AG08396 (cell line): ENCODE measurements at places on chromosomes 12 and 14.

DNA sequence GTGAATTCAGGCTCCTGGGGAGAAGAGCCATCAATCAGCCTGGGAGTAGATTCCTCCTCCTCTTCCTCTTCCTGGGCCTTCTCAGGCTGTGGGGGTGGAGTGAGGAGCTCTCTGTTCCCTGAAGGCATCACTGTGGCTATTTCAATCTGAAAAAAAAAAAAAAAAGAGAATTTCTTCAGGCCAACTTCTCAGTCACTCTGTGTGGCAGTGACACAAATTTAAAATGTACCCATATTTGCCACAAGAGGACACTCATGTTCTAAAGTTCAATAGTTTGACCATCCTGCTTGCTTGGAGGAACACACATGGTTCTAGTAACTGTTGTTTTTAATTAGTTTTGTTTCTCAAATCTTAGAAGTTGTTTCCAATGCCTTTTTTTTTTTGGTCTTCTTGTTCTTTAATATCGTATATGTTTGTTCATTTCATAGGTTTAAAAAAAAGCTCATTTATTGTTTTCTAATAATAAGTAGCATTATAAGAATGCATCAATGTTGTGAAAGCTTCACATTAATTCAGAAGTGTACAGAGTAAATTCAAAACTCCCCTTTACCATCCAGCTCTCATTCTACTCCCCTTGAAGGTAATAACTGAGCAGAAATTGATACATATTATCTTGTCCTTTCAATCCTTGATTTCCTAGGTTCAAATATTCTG lies 23.3 kb upstream of the CCER1 start:
- peak; percentile 52 for DNase-seq

DNA sequence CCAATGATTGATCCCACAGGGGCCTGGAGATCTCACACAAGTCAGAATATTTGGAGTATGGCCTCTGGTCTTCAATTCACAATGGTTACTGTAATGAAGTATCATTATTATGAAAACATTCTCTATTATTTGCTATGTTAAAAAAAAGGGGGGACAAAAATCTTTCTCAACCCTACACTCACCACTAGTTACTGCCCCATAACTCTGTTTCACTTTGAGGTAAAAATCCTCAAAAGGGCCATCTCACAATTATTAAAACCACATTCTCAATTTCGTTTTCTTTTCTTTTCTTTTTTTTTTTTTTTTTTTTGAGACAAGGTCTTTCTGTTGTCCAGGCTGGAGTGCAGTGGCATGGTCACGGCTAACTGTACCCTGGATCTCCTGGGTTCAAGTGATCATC lies 59.6 kb upstream of the KCNC2 start:
- DNase-seq, result no peak

GRCh38 chr12:112430929-112431328 lies 12.2 kb downstream of the PTPN11 start:
- no peak for DNase-seq

- DNase-seq, result no peak
Measured at GRCh38 chr12:599756-600155, 63.5 kb downstream of the NINJ2 start.

DNA sequence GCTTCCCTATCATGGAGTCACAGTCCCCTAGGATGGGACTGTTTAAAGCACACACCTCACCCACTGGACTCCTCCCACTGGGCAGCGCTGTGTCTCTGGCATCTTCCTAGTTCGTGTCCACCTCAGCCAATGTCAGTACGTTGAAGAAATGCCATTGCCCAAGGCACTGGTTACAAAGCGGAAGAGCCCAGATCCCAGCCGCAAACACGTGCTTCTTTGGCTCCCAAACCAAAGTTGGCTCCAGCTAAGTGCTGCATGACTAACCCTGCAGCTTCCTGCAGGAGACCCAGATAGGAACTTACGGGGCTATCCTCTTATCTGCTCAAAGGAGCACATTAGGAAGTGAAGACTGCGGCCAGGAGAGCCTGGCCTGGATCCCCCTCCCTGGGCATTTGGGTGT lies 9.3 kb downstream of the SYNE3 start:
- DNase-seq, result peak; percentile 91

DNA sequence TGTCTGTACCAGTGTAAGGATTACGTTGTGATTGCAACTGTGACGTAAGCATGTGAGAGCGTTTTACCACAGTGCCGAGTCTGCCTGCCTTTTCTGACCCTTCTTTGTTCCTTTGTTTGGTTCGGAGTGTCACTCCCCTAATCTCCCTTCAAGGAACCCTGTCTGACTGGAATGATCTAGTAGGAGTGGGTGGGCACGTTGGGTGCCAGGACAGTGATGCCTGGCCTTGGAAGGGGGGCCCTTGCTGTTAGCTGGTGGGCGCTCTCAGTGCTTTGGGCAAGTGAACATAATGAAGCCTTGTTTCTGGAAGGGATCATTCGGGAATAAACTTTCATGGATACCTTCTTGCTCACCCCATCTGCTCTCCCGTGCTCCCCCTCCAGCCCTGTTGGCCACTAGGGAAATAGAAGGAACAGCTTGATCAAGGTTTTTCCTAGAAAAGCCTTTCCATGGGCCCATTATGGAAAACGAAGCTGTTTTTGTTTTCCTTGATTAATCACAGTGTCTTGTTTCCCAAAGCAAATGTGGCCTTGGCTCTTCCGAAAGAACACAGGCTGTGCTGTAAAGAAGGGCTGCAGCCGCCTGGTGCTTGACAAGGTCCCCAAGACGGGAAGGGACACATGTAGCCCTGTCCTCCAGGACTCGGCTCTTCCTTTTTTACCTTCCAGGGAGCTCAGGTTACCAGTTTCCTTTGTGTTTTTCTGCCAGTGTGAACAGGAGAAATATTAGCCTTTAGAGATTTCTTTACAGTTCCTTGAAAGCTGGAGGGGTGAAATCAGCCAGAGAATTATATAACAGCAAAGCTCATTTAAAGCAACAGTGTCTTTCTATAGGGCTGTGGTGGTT lies 215.5 kb downstream of the CRADD start:
- DNase-seq, result no peak

DNA sequence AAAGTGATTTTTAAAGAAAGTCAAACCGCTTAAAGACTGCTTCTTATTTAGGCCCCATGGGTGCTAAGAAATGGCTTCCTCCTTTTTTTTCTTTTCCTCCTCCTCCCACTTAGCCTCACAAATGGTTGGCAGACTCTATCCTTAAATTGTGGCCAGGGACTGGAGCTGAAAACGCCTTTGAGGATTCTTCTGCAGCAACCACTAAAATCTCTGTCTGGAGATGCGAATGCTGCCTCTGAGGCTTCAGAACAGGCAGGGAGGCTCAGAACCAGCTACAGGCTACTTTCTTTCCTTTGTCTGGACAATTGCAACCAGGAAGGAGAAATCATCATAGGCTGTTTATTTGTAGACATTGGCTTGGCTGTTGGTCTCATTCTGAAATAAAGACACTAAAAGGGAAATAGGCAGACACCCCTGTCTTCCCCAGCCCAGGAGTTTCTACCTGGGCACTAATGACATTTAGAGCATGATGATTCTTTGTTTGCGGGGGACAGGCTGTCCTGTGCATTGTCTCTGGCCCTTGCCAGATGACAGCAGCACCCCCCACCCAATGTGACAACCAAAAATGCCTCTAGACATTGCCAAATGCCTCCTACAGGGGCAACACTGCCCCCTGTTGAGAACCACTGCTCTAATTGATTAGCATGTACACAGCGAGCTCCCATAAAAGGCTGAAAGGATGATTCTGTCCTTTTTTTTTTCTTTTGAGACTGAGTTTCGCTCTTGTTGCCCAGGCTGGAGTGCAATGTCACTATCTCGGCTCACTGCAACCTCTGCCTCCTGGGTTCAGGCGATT lies 50.3 kb downstream of the MAP1LC3B2 start:
- no peak for DNase-seq

GRCh38 chr12:66065150-66065549 lies 65.4 kb downstream of the LLPH start:
- DNase-seq, result no peak

DNA sequence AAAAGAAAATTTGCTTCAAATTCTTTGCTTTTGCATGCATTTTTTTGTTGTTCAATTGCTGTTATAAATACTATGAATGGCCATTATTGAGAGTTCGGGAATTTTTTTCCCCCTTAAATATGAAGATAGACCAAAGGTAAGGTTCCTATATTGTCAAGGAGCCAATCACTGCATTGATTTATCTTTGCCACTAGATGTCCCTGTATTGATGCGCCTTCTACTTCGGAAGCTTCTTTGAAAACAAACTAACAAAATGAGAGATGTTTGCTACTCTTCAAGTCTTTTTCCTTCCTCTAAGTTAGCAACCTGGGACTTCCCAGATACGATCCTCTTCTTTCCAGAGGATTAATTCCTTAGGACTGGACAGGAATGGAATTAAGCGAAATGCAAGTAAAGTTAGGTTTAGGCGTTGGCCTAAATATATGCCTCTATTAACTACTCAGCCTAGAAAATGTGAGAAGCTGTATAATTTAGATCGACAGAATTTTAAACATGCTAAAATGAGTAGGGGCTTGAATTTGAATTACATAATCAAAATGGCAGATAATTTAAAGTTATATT lies 318.1 kb downstream of the AEBP2 start:
- no peak for DNase-seq

DNA sequence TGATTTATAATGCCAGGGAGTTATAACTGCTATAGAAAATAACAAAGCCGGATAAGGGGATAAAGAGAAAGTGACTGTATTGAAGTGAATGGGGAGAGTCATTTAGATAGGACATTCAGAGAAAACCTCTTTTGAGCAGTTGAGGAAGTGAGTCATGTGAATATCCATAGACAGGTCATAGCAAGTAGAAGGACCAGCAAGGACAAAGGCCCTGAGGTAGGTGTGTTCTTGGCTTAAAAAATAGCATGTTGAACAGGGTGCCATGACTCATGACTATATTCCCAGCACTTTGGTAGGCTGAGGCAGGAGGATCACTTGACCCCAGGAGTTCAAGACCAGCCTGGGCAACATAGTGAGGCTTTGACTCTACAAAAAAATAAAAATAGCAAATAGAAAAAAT lies 51.5 kb upstream of the RAP1B start:
- no peak for DNase-seq

DNA sequence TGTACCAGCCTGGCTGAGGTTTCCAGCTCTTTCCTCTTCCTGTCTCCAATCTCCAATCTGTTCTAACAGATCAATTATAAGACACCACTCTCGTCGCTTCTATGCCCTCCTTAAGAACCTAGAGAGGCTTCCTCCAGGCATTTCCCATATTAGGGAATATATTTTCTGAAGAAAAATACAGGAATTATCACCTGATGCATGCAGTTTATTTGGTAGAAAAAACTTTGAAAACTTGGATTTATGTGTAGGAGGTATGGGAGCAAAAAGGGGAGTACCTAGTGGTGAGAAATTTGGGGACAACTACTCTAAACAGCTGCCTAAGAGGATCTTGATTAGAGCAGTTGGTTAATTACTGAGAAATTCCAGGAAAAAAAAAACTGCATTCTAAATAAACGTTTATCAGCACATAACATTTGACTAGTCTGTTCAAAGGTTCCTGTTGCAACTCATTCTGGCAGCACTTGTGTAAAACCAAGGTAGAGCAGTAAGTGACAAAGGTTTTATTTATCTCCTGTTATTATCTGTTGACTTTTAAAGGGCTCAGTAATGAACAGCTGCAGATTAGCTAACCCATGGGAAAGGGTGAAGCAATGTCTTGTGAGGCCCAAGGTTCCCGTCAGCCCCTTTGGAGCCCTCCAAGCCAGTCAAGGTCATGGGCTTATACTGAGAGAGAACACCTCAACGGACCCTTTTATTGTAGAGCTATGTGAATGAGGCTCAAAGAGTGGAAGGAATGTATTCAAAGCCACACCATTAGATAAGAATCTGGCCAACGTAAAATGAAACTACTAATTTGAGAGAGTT lies 36.4 kb upstream of the NR1H4 start:
- no peak for DNase-seq

- no peak for DNase-seq
Measured at GRCh38 chr14:71606064-71606463, 326.2 kb upstream of the RGS6 start.

DNA sequence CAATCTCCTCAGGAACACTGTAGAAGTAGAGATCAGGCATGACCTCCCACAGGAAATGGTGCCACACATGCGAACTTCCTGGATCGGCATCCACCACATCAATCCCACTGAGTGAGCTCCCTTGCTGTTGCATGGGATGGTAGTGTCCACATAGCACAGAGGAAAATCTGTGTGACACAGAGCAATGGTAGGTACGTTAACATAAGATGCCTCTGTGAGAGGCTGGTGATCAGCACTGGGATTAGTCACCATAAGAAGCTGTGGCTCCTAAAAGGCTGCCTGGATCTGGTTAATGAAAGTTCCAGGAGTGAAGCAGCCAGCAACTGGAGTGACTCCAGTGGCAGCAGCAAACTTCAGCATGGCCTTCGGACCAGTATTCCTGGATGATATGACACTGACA lies 21.8 kb downstream of the WDHD1 start:
- no peak for DNase-seq
